T-cell (primary cell): ENCODE measurements at places on chromosomes 5 and 9. TPM values are rescaled to one million over a fixed set of nuclear protein-coding genes. Genes with fewer than 3 reads are reported as not detected.

SNCB gene
- not detected for total RNA-seq

TMEM252 gene
- not detected for total RNA-seq

RMI1 gene
- total RNA-seq, result 2.3 TPM

C9 gene
- total RNA-seq, result 0.41 TPM

TMEM215 gene
- total RNA-seq, result not detected

GRCh38 chr5:37251665-37252064, 2.5 kb upstream of the CPLANE1 start:
- no peak for DNase-seq

GRCh38 chr5:73030995-73031394, 75.2 kb downstream of the FCHO2 start:
- DNase-seq, result no peak

GRCh38 chr5:4533457-4534105, 606.5 kb upstream of the ADAMTS16 start:
- no peak for DNase-seq

GRCh38 chr9:127662617-127663016, 44.2 kb upstream of the CFAP157 start:
- DNase-seq, result no peak

DNA sequence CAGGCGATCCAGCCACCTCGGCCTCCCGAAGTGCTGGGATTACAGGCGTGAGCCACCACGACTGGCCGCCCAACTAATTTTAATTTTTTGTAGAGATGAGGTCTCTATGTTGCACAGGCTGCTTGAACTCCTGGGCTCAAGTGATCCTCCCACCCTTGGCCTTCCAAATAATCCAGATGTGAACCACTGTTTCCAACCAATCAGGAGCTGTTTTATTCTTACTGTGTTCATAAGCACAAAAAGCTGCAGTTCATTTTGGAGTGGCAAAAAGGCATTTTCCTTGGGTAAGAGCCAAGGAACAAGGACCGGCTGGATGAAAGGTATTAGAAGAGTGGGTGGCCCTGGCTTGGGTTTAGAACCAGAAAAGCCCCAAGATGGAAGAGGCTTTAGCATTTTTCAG, 5.2 kb upstream of the SLC27A4 start:
- DNase-seq, result no peak

- no peak for DNase-seq
Measured at GRCh38 chr5:149113669-149114068, 27.6 kb upstream of the ABLIM3 start.

DNA sequence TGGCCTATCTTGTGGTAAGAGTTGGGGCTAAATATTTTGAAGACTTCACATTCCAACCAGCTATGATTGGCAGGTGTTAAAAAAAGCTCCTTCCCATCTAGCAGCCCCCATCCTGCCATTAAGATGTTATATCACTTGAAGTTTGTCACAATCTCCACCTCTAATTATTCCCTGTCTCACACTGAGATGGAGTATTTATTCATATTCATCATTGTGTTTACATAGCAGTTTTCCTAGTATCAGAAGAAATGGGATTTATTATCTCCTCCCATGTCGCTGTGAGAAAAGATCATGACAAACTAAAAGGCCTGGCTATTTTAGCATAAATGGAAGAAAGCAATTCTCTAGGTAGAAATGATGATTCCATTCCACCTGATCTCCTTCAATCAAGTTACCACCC, 653.6 kb downstream of the GABRG2 start:
- no peak for DNase-seq

DNA sequence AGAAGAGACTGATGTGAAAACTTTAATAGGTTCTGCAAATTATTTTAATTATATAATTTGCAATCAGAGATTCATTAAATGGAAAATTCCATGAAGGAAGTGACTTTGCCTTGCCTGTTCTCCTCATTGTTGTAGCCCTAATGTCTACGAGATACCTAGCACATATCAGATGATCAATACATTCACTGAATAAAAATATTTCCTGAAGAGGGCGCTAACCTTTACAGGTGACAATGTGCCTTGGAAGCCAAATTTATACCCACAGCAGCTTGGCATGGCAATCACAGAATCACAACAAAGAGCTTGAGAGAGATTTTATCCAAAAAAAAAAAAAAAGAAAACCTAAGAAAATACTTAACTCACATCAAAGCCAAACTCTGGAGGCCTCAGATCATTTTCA, 17.4 kb downstream of the HAUS6 start:
- DNase-seq, result no peak

- no peak for DNase-seq
Measured at GRCh38 chr5:101663543-101663942, 632.5 kb downstream of the SLCO4C1 start.

GRCh38 chr5:139658928-139659667, 10.9 kb downstream of the CXXC5 start:
- DNase-seq, result no peak
